ENCODE measurements at places on chromosomes 7 and 10. TPM values are rescaled to one million over a fixed set of nuclear protein-coding genes. Genes with fewer than 3 reads are reported as not detected.
A peak's percentile ranks its signal among the peaks of the same experiment; 100 is the strongest.

MYOZ1 gene
- not detected for total RNA-seq

DNA sequence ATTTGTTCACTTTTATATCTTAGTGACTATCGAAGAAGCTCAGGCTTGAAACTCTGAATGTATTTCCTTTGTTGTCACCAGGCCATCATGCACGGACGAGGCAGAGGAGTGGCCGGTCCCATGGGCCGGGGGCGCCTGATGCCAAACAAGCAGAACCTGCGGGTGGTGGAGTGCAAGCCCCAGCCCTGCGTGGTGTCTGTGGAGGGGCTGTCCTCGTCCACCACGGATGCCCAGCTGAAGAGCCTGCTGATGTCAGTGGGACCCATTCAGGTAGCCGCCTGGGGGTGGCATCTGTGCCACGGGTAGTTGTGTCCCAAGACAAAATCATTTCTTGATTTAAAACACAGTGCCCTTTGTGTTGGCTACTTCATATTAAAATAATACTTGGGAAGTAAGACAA is 45.9 kb downstream of the SHH start:
- no peak for DNase-seq

- no peak for DNase-seq
Observed at GRCh38 chr7:75950111-75950681, 35.2 kb downstream of the POR start.

DNA sequence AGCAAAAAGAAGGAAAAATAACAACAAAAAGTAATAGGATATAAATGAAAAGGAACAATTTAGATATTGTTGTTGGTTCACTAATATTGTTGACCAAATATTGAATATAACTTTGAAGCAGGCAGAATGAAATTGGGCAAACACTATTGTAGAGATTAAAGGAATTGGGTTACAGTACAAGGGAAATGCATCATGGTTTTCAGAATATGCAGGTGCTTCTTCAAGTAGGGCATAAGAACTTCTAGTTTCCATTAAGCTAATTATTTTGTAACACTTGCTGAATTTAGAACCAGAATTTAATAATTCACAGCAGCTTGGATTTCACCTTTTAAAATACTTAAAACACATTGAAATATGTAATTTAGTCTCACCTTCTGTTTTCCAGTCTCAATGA is 36.5 kb downstream of the RPA3 start:
- no peak for DNase-seq

INPP5F gene
- total RNA-seq = 8.1 TPM

GRB10 gene
- 59.9 TPM for total RNA-seq

GRCh38 chr7:1716263-1717094 is 46.4 kb downstream of the ELFN1 start:
- no peak for DNase-seq

GRCh38 chr10:10256860-10257259 is 760.8 kb upstream of the CELF2 start:
- DNase-seq = no peak

GRCh38 chr7:128209229-128210035 is 31.6 kb upstream of the LEP start:
- peak; percentile 86 for DNase-seq

DDX50 gene
- total RNA-seq = 28.1 TPM

ELMO1 gene
- 36.5 TPM for total RNA-seq

TRPV5 gene
- not detected for total RNA-seq

- DNase-seq = no peak
Observed at GRCh38 chr7:69722843-69723242, 124.6 kb downstream of the AUTS2 start.

GRCh38 chr7:47693216-47693615 is 111.3 kb upstream of the TNS3 start:
- DNase-seq = no peak

GRCh38 chr10:83824099-83824498 is 315.2 kb upstream of the GHITM start:
- no peak for DNase-seq

HOXA4 gene
- total RNA-seq = 0.22 TPM

All from lung microvascular endothelial cell (primary cell).